ENCODE measurements at places on chromosomes 16 and 17. TPM values are rescaled to one million over a fixed set of nuclear protein-coding genes. Genes with fewer than 3 reads are reported as not detected.

GRCh38 chr17:45789874-45790273, 5.8 kb downstream of the CRHR1 start:
- DNase-seq = no peak

DNA sequence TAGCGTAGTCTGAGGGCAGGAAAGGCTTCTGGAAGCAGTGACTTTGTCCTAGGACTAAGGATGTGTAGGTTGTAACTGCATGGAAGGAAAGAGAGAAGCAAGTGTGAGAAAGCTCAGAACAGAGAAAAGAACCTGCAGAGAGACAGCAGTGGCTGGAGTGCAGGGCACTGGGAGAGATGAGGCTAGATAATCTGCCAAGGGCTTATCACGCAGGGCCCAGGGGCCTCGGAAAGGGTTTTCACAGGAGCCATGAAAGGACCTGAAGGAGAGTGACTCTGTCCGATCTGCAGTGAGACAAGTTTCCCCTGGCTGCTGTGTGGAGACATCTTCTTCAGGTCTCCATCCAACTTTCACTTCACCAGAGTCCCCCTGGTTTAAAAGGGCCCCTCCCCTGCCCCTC, 7.1 kb upstream of the SRCAP start:
- no peak for DNase-seq

GRCh38 chr16:894841-895240, 75.9 kb downstream of the LMF1 start:
- no peak for DNase-seq

- DNase-seq = no peak
These were observed 22.7 kb downstream of the MYO1D start for GRCh38 chr17:32854207-32854606.

- DNase-seq = no peak
These were observed 4.4 kb downstream of the TPSAB1 start for GRCh38 chr16:1244881-1245280.

DNA sequence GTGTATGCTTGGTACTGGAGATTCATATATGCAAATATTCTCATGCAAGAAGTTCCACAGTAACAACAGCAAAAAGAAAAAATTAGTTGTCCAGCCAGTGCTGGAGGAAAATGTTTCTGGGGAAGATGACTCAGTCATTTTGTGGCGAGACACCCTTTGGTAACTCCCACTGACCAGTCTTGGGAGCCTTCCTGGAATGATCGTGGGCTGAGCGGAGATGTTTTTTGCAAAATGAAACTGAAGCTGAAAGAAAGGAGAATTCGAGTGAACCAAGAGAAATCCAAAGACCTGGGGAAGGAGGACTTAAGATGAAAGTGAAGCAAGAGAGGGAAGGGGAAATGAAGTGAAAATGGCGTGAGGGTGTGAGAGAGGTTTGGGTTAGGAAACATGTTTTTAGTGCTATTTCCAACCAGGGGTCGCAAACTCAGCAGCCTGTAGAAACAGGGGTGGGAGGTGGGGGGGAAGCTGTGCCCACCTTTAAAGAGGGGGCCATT, 5.2 kb downstream of the ITPRIPL2 start:
- peak; percentile 60 for DNase-seq

GRCh38 chr17:68289936-68290267, 1.0 kb downstream of the SLC16A6 start:
- no peak for DNase-seq

DNA sequence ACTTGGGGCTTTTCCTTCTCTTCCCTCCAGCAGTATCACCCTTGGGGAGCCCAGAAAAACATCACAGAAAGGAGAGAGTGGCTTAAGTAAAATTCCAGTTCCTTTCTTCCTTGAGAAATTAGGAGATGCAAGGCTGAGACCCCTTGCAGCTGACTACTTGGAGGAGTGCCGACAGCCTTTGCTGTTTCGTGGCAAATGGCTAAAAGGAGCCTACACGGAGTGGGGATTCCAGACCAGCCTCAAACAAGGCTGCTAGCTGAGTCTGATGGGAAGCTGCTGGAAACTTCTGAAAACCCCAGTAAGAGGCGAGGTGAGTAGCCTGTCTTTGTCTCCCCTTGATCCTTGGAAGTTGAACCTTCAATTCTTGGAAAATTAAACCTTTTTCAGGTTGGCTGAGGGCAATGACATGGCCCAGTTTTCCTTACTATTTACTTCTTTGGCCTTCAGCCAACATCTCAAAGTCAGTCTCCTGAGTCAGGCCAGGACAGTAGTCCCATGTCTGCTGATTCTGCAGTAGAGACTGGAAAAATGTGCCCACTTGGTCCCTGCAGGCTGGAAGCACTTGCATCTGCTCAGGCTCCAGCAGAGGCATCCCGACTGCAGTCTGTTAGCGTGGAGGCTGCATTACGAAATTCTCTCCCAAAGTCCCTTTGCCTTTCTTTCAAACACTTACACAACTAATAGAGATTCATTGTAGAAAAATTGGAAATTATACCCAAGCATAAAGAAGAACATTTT, 23.4 kb downstream of the SMIM36 start:
- no peak for DNase-seq

DNA sequence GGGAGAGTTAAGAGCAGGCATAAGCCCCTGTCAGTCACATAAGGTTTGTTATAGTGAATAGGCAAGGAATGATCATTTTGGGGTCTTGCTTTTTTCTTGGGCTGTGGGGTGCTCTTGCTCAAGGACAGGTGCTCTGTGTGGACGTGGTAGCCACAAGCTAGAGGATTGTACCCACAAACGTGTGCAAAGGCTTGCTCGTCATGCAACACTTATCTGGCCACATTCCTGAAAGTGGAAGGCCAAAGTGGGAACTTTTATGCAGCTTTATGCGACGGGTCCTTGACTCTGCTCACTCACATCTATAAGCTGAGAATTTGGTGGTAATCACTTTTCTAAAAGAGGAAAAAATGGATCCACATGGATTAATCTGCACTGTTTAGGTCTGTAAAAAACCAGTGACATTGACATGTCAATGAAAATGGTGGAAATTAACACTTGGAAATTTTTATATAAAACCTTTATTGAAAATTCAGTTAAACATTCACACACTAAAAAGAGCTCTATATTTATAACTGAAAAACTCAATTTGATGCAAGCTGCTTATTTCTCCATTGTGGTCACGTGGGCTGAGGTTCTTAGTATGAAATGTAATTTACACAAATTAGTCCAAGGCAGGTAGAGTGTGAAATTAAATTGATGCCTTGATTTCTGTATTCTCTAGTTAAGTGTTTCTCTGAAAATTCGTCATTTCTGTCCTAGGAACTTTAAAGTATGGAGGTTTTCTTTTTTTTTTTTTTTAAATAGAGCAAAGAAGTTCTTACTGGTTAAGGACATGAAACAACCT, 162.3 kb downstream of the MSI2 start:
- DNase-seq = no peak

DNA sequence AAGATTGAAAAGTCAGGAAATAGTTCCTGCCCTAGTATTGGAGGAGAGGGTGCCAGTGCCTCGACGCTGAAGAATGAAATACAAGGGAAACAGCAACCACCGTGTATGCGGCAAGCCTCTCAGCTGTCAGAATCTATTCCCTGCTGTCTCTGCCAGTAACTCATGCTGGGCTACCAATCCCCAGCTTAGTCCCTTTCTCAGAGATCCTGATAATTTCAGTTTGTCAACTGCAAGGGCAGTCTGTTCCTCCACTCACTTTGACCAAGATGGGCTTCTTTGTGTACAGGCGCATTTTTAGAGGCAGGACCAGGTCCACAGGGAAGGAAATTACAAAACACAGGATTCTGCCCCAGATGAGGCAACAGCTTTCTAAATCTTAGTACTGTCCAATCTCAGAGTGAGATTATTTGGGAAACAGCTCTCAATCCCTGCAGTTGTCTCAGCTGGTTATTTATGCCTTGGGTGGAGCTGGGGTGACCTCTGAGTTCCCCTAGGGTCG, 1.3 kb downstream of the NQO1 start:
- DNase-seq = no peak

DNA sequence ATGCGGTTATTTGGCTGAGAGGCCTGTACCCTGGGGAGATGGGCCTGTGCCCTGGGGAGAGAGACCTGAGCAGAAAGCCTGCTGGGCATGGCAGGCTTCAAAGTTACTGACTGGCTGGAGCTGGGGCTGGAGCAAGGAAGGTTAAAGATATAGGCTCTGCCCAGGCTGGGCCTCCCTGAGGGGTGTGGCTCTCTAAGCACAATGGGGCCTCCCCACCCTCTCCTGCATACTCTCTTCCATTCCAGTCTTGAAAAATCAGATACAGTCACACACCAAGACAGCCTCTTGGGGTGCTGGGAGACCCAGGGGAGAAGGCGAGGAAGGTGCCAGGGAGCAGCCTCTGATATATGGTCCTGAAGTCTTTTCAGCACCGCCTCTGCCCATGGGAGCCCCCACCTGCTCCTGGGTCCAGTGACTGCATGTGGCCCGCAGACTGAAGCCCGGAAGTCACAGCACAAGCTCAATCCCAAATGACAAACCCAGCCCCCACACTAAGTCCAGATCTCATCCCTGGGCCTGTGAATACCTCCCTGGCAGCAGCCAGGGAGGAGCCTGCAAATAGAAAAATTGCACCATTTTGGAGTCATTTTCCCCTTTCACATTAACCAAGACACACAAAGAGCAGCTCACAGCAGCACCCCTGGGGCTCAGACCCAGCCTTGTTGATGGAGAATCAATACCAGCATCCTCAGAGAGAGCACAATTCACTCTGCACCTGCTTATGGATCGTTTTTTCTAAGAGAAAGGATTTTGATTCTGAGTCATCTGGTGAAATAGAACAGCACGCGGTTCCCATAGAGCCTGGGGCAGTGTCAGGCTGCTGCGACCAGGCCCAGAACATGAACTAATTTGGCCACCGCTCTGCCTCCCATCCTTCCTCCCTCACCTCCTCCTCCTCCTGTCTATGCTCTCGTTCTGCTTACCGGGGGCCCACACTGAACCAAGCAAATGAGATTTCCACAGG, 25.6 kb upstream of the CACNG1 start:
- DNase-seq = no peak

- no peak for DNase-seq
These were observed 4.8 kb downstream of the B9D1 start for GRCh38 chr17:19357761-19358160.

- no peak for DNase-seq
These were observed 68.6 kb downstream of the CCT6B start for GRCh38 chr17:34892461-34893249.

DNA sequence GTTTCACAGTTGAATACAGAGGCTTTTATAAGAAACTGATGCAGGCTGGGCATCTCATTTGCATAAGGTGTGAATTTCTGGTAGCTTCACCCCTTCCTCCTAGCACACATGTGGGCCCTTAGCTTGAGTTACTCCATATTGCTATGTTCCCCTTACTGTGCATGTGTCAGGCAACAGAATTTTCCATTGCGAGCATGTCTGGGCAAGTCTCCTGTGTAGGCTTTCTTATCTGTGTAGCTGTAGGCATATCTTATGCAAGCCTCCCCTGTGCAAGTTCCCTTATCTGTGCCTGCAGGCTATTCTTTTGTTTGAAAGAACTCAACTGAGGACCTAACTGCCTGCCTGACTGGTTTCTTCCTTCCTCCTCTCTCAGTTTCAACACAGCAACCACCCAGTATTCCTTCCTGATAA, 597.4 kb upstream of the CDH5 start:
- DNase-seq = no peak

DNA sequence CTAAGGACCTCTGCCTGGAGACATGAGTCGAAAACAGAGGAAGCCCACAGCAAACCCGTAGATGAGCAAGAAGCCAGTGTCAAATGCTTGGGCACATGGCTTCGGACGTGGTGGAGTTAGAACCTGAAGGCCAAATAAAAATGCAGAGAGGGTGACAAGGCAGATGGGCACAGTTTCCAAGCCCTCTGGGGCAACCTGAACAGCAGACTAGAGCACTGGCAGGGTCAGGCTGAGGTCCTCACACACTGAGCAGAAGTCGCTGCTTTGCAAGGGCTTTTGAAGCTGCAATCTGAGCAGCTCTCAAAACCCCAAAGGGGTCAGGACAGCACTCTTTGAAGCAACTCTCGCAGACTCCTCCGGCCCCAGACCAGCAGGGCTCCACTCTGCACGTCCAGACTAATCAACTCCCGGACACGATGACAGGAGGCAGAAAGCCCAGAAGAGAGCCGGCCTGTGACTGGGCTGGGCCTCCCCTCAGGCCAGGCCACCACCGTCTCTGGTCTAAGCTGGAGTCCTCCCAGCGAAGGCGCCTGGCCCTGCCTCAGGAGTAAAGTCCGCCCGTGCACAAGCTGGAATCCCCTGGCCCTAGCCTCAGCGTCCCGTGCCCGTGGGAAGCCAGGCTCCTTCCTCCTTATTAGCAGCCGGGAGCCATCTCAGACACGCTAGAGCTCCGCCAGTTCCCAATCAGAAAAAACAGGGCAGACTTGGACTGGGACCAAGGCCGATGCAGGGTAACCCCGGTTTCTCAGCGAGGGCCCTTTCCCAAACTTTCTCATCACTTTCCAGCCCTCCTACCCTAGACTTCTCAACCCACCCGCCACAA, 924 bp downstream of the SMARCD2 start:
- peak; percentile 61 for DNase-seq

DNA sequence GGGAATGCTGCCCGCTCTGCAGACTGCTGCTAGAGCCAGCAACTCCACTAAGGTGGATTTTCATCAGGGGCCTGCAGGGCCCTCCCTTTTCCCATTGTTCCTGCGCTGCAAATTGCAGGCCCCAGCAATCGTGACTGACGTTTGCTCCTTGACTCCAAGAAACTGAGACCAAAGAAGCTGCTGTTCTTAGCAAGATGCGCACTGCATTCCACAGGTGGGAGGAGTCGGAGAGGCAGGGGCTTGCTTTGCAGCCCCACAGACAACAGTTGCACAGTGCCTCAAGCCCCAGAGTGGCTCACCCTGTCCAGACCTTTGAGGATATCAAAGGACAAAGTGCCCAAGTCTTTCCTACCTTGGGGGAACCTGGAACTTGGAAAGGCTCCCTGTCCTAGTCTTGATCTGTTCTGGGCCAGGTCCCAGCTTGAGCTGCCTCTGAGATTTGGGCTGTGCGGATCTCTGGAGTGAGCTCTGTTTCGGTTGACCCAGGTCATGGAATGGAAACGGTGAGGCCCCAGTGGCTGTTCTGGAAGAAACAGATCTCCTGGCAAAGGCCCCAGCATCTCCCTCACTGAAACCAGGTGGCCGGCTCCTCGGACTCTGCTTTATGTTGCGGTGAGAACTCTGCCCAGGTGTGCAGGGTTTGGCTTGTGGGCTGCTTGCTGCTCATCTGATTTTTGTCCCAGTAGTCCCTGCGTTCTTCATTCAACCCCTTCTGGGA, 24.9 kb downstream of the PLCD3 start:
- DNase-seq = no peak

DNA sequence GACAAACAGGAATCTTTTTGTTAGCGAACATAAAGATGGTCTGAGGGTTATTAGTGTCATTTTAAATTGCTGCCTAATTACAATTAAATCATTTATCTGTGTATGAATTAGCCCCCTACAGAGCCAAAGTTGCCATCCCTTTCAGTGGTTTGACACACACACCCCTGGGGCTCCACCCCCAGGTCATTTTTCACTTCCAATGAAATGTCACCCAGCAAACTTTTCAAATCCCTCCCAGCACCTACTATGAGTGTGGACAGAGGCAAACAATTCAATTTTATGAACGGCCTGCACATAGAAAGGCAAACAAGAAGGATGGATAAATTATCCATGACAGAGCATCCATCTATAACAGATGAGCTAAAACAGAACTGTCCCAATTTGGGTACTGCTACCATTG, 2.4 kb downstream of the MYH10 start:
- no peak for DNase-seq

Gene SPEM3
- not detected for total RNA-seq

Gene KRTAP2-3
- not detected for total RNA-seq

Gene OTOP3
- total RNA-seq = 0.66 TPM

Gene ABCC12
- not detected for total RNA-seq

Gene OR3A3
- not detected for total RNA-seq

Gene FBXL16
- total RNA-seq = 2.3 TPM

Gene MLST8
- 32.4 TPM for total RNA-seq

Gene WFIKKN1
- total RNA-seq = 5.6 TPM

Gene TPPP3
- 30.0 TPM for total RNA-seq

Gene SOX8
- total RNA-seq = 2.6 TPM

Gene METRN
- 36.6 TPM for total RNA-seq

Gene LHX1
- not detected for total RNA-seq

Measured in body of pancreas (tissue), 4 donors.